ENCODE measurements at places on chromosomes 1 and 21.

GRCh38 chr1:61427510-61427909 is 297.4 kb downstream of the TM2D1 start:
- no peak for DNase-seq

DNA sequence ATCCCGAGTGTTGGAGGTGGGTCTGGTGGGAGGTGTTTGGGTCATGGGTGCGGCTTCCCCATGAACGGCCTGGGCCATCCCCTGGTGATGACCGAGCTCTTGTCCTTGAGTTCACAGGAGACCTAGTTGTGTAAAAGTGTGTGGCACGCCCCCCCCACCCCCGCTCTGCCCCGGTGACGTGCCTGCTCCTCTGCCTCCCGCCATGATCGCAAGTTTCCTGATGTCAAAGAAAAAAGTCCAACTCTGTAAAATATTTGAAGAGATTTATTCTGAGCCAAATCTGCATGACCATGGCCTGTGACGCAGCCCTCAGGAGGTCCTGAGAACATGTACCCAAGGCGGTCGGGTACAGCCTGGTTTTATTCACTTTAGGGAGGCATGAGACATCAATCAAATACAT is 125.1 kb upstream of the COL6A1 start:
- peak; percentile 40 for DNase-seq

- DNase-seq: no peak
Observed at GRCh38 chr1:167095368-167095767, 1.5 kb downstream of the STYXL2 start.

- no peak for DNase-seq
Observed at GRCh38 chr1:41377397-41377796, 16.2 kb downstream of the FOXO6 start.

GRCh38 chr1:218537122-218537913 is 192.2 kb downstream of the TGFB2 start:
- DNase-seq: no peak

GRCh38 chr1:153505576-153505975 is 30.2 kb downstream of the S100A6 start:
- no peak for DNase-seq

- no peak for DNase-seq
Observed at GRCh38 chr1:36211841-36212240, 12.4 kb upstream of the THRAP3 start.

DNA sequence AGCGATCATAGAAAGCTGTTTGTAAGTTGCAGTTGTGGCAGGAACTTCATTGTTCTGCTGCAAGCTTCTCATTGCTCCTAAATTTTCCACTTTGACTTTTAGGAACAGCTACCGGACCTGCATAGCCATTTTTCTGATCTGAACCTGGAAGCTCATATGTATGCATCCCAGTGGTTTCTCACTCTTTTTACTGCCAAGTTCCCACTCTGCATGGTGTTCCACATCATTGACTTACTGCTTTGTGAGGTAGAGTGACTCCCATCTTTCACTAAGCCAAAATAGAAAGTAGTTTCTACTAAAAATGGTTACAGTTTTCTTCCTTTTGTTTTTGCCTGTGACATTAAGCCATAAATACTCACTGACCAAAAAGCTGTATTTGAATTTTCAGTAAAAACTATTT is 254.2 kb downstream of the GPR52 start:
- DNase-seq: no peak

DNA sequence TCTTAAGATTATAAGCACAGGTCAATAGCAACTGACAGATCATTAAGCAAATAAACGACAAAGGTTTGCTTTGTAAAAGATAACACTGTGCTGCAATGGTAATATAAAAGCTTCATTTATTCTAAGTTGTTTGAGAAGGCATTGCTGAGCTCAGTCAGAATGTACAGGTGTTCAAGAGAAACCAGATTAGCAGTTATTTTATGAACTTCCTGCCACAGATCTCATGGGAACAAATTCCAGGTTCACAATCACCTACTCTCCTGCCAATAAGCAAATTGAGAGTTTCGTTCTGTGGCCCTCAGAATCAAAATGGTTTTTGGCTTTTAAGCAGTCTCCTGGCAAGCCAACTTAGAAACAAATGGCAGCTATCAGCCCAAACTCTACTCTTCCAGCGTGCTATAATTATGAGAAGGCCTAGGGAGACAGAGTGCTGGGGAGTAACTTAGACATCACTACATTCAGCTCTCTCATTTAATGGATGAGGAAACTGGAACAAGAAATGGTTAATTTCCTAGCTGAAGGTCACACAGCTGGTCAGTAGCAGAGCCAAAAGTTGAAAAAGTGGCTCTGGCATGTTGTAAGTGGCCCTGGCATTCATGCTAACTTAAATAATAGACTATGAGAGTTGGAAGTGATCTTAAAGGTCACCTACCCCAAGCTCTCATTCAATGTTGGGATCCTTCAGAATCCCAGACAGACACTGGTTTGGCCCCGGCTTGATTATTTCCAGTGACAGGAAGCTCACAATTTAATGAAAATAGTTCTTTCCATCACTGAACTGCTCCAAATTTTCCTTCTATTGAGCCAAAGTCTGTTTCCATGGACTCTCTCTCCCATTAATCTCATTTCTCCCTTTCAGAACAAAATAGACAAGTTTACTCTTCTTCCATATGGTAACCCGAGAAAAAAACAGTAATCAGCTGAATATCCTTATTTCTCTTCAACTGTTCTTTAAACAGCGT is 82.6 kb upstream of the EDEM3 start:
- DNase-seq: no peak

- no peak for DNase-seq
Observed at GRCh38 chr1:110464340-110464739, 13.4 kb downstream of the PROK1 start.

- no peak for DNase-seq
Observed at GRCh38 chr1:181513786-181514297, 30.5 kb downstream of the CACNA1E start.

DNA sequence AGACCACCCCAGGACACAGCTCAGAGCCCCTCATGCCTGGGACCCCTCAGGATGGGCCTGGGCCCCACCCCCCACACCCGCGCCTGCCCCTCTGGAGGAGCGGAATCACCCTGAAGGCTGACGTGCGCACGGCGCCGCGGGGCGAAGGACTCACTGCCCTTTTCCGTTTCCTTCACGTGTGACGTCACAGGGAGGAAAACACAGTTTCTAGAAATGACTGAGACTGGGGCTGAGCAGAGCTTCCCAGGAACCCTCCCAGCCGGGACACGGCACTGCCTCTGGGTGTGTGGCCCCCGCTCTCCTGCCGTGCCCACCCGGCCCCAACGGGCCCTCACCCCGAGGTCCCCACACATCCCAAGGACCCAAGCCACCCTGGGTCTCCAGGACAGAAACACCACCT is 5.4 kb upstream of the TNFRSF4 start:
- no peak for DNase-seq

DNA sequence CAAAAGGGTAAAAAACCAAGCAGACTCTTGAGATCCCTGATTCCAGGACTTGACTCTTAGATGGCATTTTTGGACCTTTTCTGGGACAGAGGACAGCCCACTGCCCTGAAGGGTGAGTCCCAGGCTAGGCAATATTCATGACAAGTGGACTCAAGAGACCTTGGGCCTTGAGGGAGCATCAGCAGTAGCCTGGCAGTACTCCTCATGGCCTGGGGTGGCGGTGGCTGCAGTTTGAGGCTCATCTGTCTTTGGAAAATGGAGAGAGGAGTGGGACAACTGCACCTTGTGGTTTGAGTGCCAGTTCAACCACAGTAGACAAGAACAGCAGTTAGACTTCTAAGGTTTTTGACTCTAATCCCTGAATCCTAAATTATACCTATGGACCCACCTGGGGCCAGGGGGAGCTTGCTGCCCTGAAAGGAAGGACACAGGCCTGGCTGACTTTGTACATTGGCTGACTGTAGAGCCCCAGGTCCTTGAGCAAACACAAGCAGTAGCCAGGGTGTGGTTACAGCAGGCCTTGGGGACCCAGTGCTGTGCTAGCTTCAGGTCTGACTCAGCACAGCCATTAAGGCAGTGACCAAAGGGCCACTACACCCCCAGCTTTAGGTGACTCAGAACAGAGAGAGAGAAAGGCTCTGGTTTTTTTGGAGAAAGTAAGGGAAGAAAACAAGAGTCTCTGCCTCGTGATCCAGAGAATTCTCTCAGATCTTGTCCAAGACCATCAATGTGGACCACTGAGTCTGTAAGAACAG is 1023.2 kb downstream of the KCNT2 start:
- DNase-seq: no peak

DNA sequence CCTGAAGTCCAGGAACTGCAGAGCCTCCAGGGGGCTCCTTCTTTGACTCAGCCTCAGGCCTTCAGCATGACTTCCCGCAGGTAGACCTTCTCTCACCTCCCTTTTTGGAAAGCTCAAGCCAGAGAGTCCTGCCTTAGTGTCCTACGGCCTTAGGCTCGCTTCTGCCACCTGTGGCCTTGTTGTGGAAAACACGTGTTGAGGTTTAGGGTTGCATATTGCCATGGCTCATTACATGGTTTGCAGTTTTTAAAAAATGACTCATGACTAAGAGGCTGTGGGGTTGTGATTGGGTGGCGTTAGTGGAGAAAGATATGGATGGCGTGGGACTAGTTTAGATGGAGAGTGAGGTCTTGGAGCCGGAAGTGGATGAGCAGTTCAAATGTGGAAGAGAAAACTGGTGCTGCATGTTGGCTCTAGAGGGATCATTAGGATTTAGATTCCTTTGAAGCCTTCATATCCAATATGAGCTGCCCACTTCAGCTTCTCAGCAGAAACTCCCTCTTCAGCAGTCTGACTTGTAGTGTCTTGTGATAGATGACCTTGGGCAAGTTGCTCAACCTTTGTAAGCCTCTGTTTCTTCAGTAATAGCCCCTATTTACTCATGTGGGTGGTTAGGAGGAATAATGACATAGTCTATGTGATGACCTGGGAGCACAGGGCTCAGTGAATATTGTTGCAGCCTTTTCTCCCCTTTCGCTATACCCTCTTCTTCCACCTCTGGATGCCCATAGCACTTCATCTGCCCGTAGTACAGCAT is 6.5 kb upstream of the FGGY start:
- peak; percentile 36 for DNase-seq

DNA sequence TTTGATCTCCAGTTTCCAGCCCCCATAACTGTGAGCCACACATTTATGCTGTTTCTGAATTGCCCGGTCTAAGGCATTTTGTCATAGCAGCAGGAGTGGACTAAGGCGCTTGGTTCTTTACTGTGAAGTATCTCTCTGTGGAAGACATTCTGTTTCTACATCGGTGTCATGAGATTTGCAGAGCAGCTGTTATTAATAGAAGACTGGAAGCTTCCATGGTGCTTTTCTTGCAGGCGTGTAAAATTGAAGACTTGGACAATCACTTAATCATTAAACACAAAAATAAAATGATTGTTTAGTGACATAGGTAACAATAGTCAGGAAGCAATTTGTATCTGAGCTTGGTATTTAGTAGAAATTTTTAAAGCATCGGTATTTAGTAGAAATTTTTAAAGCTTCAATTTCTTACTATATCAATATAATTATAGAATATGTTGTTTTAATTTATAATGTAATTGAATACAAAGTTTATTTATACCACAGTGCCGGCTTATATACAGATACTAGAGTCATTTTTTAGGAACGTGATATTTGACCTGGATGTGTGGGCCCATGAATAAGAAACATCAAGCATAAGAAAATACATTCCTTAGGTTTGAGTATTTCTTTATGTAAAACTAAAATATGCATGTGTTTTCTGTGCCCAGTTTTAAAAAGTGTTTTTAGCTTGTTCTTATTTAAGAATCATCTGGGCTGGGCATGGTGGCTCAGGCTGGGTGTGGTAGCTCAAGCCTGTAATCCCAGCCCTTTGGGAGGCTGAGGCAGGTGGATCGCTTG is 60.6 kb upstream of the COL6A1 start:
- no peak for DNase-seq

GRCh38 chr1:17212487-17213121 is 7.7 kb downstream of the PADI1 start:
- DNase-seq: peak; percentile 69

GRCh38 chr1:91582431-91582921 is 81.8 kb downstream of the CDC7 start:
- no peak for DNase-seq

GRCh38 chr1:169348383-169349036 is 19.1 kb downstream of the NME7 start:
- DNase-seq: peak; percentile 39

GRCh38 chr1:15043934-15044333 is 109.6 kb upstream of the TMEM51 start:
- DNase-seq: no peak

DNA sequence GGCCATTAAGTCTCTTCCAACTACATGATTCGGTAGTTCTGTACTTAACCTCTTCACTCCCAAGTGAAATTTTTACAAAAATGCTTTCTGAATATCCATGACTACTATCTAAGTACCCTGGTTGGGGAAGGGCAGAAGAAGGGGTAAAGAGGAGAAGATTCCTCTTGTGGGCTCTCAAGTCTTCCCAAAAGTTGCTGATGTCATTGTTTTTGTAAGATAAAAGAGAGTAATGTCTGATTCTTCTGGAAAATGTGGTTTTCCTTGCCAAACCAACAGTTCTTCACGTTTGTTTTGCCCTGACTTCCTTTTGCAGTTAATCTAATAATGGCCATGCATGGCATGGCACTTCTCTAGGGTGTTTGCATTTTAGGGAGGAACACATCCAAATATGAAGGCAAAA is 34.7 kb upstream of the AK4 start:
- DNase-seq: no peak

GRCh38 chr1:66069976-66070876 is 277.5 kb downstream of the PDE4B start:
- DNase-seq: no peak

- DNase-seq: no peak
Observed at GRCh38 chr1:76230842-76231281, 156.3 kb downstream of the ST6GALNAC3 start.

DNA sequence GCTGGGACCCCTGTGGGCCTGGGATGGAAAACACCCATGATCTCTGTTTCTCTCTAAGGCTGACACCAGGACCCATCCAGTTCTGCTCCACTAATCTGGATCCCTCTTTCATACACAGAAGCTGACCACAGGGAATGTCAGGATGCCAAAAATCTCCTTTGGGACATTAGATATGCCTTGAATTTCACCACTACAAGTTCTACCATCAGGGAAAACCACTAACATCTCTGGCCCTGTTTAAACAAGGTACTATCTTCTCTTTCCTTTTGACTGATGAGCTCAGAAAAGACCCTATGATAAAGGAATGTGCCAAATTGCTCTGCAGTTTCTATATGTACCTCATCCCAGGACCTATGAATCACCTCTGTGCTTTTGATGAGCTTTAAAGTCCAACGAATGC is 10.2 kb upstream of the PLXNA2 start:
- DNase-seq: no peak

- DNase-seq: no peak
Observed at GRCh38 chr21:42160111-42160721, 58.7 kb upstream of the ABCG1 start.

DNA sequence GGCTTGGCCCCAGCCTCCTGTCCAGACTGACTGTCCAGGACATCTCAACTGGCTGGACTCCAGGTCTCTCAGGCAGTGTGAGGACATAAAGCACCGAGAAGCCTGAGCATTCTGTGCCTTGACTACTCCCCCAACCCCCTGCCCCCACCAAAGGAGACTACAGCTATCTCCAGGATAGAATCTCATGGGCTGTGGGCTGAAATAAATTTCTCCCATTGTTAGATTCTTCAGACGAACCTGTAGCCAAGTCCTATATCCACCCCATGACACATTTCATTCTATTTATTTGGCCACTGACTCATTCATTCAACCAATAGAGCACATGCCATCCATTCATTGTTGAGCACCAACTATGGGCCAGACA is 11.4 kb downstream of the VWA5B1 start:
- no peak for DNase-seq
